SW 1271 (cell line): ENCODE measurements at places on chromosomes 2 and 18.

DNA sequence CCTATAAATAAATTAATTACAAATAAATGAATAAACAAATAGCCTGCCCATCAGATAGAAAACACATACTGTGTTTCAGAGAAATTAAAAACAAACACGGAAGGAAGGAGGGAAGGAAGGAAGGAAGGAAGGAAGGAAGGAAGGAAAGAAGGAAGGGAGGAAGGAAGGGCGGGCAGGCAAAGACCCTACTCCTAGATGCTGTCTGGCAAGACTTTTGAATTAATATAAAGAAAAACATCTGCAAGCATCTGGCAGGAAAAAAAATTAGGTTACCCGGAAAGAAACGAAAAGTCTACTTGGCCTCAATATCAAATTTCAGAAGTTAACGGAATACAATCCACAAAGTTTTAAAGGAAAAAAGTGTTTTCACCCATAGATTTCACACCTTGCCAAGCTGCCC, 49.1 kb downstream of the LOXHD1 start:
- DNase-seq = no peak

GRCh38 chr2:19850056-19851050, 51.4 kb downstream of the TTC32 start:
- no peak for DNase-seq

DNA sequence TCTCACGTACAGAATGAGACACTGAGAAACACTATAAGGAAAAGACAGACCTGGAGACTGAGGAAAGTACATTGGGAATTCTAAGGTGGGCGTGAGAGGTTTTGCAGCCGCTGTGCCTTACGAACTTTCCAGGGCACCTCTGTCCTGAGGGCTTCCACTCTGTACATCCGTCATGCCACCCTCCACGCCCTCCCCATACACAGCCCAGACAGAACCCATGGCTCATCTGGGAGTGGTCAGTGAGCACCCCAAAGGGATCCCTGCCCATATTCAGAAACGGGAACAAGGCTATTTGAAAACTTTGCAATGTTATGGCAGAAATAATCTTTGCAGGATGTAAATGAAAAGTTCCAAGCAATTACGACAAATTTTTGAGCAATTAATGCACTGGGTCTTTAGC, 95.4 kb upstream of the ZNF532 start:
- DNase-seq = no peak

GRCh38 chr2:96305979-96306308, 598 bp upstream of the SNRNP200 start:
- DNase-seq = no peak

GRCh38 chr18:27762054-27762453, 414.9 kb downstream of the CDH2 start:
- DNase-seq = no peak

DNA sequence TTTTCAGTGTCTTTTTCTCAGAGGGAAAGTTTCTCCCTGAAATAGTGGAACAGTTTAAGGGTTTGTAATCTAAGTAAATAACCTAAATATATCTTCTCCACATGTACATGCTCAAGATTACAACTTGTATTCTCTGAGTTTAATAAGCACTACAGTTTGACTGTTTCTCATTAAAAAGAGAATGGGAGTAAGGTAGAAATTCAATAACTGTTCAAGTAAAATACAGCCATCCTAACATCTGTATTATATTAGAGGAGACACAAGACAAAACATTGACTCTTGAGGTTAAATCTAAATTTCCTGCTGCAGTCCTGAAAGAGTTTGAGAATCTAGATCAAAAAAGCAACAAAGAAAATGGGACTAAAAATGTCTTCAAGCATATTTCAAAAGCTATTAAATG, 73.0 kb upstream of the ZNF397 start:
- no peak for DNase-seq
